Stimulated activated CD4-positive, alpha-beta T cell treated with anti-CD3 and anti-CD28 coated beads, Interleukin-1b, Interleukin-23, amount 100 ng/mL, for 24 hours (primary cell): ENCODE measurements at places on chromosomes 3 and 15.

DNA sequence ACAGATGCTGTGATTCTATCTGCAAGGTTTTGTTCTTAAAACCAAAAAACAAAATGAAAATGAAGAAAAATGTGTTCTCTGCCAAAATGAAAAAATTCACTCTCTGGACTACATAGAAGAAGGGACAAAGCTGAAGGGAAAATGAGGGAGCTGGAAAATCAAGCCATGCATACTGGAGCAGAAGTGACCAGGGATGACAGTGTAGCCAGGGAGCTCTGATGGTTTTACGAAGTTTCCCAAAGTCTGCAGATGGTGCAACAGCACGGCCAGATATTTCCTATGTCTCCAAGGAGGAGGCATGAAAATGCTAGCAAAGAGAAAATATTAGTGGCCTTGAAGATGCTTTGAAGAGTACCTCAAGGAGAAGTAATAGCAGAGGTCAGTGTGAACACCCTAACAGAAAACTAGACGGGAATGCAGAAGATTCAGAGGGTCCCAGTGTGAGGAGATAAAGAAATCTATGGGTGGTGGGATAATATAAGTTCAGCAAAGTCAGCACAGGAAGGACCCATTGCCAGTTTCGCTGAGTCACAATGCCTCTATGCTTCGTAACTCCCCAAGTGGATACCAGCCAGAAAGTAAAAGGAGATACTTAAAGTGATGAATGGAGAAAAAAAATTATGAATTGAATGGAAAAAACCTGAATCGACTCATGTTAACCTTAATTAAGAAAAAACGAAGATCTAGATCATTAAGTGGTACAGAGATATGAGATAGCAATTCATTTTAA is 39.0 kb upstream of the POMGNT2 start:
- no peak for DNase-seq

DNA sequence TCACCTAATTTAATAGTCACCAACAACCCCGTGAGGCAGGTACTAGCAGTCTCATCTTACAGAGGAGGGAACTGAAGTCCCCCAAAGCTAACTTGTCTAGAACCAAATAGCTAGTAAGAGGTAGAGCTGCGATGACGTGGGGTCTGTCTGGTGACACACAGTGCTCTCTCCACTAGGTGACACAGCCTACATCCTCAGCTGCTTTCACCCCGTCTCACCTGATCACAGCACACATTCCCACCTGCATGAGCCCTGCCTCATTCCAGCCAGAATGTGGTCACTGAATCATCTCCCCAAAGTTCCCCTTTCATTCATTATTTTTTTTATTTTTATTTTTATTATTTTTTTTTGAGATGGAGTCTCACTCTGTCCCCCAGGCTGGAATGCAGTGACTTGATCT is 21.3 kb upstream of the MAGEF1 start:
- DNase-seq = no peak

DNA sequence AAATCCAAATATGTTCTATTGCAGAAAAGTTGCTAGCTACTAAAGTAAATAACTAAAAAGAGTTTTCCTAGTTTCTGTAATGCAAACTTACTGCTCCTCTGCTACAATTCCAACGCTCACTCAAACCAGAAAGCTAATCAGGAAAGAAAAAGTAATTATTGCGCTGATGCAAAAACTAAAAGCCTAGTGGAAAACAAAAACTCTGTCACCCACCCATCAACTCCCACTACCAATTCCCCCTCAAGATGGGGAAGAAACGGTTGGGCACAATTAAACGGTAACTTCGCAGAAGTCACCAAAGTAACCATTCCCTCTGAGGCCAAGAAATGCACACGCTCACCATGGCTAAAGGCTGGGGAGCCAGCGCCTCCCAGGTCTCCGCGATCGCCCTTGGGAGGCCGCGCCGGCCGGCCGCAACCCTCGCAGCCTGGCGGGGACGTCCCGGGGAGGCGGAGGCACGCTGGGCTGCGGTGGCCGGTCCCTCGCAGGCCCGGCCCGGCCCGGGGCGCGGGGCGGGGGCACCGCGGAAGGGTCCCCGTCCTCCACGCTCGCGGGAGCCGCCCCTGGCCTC is 684 bp downstream of the SLTM start:
- no peak for DNase-seq

GRCh38 chr3:147387885-147388699 is 18.3 kb downstream of the ZIC4 start:
- DNase-seq = no peak

- no peak for DNase-seq
Measured at GRCh38 chr3:18919158-18919557, 229.2 kb upstream of the KCNH8 start.

- DNase-seq = no peak
Measured at GRCh38 chr3:43162230-43163084, 56.6 kb upstream of the POMGNT2 start.

GRCh38 chr3:193764959-193765358 is 172.0 kb downstream of the OPA1 start:
- no peak for DNase-seq

DNA sequence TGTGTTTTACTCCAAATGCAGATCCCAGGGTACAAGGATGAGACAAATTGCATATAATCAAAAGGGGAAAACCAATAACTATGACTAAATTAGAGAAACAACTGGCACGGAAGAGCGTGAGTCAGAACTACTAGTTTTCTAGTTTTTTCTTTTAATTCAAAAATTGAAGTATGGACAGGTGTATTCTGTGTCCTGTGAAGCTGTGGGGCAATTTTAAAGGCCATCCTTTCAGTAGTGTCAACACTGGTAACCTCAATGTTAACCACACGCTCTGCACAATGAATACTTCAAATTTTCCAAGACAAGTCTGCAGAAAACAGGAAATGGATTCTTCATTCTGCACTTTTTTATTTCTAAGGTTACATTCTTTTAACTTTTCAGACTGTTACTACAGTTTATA is 32.5 kb upstream of the GOLGA8A start:
- DNase-seq = no peak

GRCh38 chr15:101084801-101085200 is 165.6 kb downstream of the LRRK1 start:
- no peak for DNase-seq

DNA sequence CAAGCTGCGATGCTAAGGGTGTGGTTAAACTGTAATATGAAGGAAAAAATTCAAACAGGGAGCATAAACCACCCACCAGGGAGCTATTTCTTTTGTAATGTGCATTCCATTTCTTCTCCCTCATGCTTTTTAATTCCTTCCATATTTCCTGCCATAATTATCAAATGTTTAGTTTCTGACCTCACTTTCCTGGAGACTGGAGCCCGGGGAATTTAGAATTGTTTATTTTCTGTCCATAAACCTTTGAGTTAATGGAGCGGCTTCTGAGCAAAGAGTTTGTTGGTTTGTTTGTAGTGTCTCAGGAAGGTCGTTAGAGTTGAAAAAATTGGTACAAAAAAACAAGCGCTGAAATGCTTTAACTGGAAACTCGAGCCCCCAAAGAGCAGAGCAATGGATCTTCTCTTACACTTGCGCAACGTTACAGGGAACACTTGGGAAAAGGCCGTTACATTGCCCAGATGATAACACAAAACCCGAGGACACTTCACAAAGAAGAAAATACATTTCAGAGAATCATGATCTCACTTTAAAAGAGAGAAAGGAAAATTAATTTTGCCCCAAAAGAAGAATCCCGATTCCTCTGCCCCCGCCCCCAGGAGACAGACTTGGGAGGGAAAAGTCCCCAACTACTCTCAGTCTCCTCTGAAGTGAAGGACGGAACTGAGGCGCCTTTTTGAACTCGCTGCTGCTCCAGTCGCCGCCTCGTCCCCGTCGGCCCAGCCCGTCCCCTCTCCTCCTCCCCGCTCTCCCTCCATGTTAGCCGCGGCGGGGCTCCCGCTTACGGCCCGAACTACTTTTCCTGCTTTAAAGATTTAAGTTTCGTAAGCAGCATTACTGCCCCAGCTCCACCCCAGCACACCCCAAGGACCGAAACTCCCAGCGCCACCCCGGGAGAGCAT is 842 bp downstream of the FSTL1 start:
- DNase-seq = no peak

DNA sequence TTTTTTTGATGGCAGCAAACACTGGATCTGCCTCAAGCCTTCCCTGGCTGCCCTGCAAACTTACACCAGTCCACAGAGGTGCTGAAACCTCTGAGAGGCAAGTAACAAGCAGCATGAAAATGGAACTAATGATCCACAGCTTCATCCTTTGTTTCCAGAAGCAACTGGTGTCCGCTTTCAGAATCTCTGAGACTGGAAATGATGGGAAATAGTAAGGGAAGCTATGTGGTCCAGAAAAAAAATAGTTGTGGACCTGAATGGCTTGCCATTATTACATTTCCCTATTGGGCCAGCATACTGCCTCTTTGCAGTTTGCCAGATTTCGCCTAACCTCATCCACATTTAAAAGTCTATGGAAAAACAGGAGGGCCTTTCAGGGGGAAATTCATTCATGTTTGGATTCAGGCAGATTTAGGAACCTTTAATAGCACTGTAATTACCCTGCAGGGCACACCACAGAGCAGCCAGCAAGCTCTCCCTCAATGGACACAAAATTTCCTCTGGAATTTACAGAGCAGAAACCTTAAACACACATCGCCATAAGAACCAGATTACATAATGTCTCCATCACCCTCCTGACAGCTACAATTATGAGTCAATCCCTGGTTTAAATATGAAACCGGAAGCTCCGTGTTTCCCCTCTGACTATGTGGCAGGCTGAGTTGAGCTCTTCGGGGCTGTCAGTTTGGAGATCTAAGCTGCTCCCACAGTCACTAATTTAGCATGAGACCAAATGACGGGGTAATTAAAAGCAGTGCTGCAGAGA is 134.4 kb downstream of the TMCO5A start:
- DNase-seq = no peak

GRCh38 chr3:124654470-124654845 is 75.8 kb upstream of the UMPS start:
- no peak for DNase-seq

DNA sequence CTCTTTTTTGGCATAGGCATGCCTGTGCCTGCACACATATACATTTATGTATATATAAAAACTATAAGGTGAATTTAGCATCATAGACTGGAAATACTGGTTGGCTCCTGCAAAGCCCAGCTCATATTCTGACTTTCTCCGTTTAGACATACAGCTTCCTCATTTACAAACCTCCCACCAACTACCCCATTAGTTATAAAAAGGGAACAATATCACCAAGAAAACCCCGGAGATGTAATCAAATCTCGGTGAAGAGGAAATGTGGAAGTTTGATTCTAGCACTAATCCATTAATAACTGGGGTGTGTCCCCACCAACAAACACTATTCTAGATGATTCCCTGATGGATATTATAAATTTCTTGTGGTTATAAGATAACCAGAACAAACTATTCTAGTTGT is 517.7 kb upstream of the TBL1XR1 start:
- DNase-seq = no peak

- DNase-seq = no peak
Measured at GRCh38 chr3:110567029-110567428, 504.6 kb upstream of the NECTIN3 start.

DNA sequence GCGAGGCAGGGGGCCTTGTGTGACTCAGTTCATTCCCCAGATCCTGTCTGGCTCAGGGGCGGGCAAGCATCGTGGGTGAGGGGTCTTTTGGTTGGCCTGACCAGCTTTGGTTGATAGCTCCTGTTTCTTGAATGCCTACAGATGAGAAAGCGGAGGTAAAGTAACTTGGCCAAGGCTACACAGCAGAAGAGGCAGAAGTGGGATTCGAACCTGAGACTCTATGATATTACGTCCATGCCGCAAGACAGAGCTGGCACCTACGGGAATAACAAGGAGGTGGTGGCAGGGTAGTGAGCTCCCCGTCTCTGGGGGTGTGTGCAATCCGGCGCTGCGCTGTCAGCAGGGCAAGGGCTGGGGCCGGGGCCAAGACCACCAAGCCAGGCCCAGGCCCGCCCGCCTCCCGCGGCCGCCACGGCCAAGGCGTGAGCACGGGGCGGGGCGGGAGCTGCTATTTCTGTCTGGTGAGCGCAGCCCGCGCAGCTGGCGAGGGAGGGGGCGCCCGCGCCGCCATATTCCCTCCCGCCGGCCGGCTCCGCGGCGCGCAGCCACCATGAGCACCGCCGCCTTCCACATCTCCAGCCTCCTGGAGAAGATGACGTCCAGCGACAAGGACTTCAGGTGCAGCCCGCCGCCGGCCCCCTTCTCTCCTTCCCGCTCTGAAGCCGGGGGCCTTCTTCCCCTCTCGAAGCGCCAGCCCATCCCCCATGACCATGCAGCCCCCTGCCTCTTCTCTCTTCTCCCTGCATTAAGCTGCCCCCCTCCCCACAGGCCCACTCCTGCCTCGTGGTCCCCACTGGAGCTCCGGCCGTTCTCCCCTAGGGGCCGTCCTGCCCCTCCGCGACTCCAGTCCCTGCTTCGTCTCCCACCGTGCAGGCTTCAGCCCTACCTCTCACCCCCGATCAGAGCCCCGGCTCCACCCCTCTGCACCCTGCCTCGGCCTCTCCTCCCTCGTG is at the start of gene CAND2:
Gene CAND2, plus strand, starts transcription at position 510 of the 953 bp plus-strand sequence. Its CDS starts 41 bp downstream, at position 551.
- no peak for DNase-seq

DNA sequence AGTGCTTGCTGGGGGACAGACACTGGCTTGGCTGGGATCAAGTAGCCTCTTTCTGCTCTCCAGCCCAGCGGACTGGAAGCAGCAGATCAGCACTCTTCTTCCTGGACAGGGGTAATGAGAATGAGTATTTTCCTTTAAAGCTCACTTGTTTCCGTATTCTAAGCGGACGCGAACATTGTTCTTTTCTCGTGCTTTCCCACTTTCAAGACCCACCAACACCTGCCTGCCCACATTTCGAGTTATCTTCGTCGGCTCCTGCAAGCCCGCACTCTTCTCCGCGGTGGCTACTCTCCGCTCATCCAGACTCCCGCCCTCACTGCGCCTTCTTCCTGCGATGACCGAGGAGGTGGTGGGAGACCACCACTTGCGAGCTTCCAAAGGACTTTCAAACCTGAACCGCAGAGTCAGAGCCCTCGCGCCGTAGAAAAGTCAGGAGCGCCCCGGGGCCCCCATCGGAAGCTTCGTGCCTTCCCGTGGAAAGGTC is 1.6 kb upstream of the PPM1L start:
- peak; percentile 7 for DNase-seq

GRCh38 chr3:123344175-123344906 is 104.5 kb downstream of the ADCY5 start:
- no peak for DNase-seq

- DNase-seq = no peak
Measured at GRCh38 chr3:64681827-64682226, 6.0 kb downstream of the ADAMTS9 start.

- DNase-seq = no peak
Measured at GRCh38 chr3:31469385-31469784, 63.3 kb upstream of the STT3B start.

GRCh38 chr15:101349047-101349951 is 54.3 kb upstream of the SNRPA1 start:
- DNase-seq = no peak

- DNase-seq = no peak
Measured at GRCh38 chr3:66504850-66505641, 4.2 kb upstream of the LRIG1 start.

GRCh38 chr3:5123937-5124336 is 1.8 kb downstream of the ARL8B start:
- DNase-seq = no peak

DNA sequence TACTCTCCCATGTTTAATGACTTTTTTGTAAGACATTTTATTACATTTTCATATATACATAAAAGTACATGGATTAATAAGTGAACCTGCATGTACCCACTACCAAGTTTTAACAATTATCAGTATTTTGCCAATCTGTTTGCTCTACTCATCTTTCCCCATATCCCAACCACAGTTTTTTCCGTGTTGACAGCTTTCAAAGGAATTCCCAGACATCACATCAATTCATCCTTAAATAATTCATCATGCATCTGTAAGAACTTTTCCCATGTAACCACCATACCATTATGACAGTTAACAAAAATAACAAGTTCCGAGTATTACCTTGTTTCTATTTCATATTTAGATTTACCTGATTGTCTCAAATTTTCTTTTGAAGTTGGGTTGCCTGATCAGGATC is 436.7 kb downstream of the PDCD6IP start:
- DNase-seq = no peak
